NCI-H524 (cell line): ENCODE measurements at places on chromosomes 1 and 21.
A peak's percentile ranks its signal among the peaks of the same experiment; 100 is the strongest.

DNA sequence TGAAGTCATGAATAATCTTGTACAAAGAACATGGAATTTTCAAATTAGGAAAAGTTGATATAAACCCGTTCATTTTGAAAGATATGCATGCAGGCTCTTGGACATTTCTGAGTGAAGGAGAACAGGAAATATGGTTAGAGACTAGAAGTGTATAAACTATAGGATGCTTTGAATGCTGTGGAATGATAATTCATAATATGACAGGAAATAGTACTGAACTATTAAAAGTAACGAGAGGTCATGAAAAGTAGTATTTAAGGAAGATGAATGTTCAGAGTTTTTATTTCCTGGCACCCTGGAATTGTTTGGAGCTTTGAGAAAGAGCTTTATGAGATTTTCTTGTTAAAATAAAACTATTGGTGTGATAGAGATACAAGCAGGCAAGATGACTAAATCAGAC, 18.7 kb upstream of the CRB1 start:
- DNase-seq, result no peak

DNA sequence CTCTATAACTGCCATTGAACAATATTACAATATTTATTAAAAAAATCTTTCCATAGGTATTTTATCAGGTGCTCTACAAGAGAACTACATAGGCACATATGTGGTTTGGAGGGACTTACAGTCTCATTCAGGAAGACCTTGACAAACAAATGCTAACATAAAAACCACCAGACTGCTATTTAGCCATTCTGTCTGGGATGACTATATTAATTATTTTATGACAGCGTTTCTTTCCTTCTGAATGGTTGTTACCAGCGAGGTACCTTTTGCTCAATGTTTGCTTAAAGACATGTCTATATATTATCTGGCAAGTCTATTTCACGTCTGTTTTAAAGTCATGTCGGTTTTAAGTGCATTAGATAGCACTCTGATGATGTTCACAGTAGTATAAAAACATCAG, 69.7 kb downstream of the RUNX1 start:
- no peak for DNase-seq

DNA sequence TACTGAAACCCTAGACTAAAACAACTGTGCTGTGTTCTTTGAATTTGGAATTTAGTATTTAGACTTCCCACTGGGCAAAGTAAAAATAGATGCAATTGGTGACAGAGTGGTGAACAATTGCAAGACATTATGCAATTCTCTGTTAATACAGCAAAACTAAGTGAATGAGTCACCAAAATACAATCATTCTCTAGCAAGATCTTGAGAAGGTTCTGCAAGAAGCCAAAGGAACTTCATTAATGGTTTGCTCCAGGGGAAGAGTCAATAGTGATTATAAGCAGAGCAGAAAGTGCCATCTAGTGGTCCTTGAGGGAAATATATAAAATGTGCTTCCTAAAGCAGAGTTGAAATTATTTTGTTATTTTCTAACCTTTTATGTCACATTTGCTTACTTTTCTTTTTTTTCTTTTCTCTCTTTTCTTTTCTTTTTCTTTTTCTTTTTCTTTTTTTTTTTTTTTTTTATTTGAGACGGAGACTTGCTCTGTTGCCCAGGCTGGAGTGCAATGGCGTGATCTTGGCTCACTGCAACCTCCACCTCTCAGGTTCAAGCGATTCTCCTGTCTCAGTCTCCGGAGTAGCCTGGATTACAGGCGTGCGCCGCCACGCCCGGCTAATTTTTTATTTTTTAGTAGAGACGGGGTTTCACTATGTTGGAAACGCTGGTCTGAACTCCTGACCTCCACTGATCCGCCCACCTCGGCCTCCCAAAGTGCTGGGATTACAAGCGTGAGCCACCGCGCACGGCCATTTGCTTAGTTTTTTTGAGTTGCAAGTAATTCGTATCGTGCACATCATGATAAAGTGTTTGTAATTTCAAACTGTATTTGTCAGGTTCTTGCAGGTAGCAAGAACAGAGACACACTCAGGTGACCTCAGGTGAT, 99.2 kb downstream of the CTH start:
- DNase-seq, result peak; percentile 35

GRCh38 chr1:115296981-115297380, 41.1 kb downstream of the NGF start:
- no peak for DNase-seq

DNA sequence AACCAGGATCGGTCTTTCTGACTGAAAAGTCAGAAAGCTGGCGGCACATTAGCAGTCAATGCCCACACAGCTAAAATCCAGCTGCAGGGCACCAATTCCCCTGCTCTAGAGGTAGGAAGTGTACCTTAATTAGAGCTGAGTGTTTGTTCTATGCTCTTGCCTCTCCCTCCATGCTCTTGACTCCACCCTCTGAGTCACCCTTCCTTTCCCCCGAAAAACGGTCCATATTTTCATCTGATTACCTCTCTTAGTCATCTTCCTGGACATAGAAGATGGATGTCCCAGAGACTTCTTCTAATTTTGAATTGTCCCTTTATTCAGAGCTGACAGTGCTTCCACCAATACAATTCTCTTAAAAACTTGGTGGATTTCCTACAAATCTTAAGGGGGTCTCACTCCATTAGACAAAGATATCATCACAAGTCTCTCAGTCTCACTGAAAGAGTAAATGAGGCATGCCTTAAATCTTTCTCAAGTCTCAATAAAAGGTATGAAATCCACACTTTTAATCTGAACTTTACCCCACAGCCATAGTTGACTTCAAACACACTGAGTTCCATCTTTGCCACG, 44.1 kb upstream of the SLC19A1 start:
- DNase-seq, result no peak
